Naive thymus-derived CD8-positive, alpha-beta T cell (primary cell): ENCODE measurements at places on chromosomes 1 and 21. TPM values are rescaled to one million over a fixed set of nuclear protein-coding genes. Genes with fewer than 3 reads are reported as not detected.

Gene NUDT4B
- not detected for total RNA-seq

GRCh38 chr1:98939471-98939870 is 65.2 kb downstream of the PLPPR5 start:
- DNase-seq: no peak

- no peak for DNase-seq
These were observed 143.7 kb downstream of the ST6GALNAC5 start for GRCh38 chr1:77010937-77011336.

Gene OR10K2
- not detected for total RNA-seq

DNA sequence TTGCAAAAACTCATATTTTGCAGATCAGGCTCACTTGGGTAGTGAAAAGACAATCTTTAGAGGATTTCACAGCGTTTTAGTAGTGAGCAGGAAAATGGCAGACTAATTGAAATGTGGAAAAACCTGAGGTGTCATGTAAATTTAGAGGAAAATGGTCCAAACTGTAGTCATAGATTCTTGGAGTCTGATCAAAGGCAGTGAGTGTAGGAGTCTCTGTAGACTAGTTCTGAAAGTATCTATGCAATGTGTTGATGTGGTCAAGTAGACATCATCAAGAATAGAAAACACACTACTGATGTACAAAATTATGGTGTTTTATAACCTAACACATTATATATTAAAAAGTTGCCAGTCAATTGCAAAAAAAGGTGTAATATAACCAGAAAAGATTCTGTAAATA is 143.2 kb upstream of the C1orf105 start:
- DNase-seq: no peak

DNA sequence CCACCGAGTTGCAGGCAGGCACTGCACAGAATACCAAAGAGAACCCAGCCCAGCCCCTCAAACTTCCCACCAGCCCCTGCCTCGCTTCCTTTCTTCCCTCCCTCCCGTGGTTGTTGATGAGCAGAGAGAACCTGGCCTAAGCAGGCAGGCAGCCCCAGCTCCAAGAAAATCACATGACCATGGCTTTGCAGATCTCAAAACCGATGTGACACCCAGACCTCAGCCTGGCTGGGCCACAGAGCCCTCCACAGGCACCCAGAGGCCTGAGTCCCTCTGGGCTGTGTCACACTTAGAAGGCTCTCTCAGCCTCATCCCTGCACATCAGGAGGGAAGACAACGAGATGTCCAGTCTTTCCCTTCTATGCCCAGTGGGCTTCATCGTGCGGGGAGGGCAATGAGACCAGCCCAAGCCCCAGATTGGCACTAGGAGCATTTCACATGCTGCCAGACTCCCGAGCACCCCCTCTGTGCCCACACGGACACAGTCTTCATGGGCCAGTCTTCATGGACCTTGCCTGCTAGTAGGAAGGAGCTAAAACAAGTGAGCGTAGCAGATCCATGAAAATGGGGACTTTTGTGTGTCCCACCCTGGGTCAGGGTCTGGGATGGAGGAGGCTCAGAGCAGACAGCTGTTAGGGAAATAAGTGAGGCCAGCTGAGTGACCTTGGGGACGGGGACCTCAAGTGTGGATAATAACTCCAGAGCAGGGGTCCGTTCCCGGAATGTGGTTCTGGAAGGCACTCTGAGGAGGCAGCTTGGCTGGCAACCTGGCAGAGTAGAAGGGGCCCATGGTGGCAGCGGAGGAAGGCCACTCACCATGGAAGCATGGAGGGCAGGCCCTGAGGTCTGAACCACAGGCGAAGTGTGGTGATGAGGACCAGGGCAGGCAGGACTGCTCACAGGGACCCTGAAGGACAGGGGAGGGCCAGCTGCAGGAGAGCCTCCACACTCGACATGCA is 204.4 kb upstream of the VAMP3 start:
- no peak for DNase-seq

GRCh38 chr1:70667494-70668170 is 256.6 kb downstream of the CTH start:
- no peak for DNase-seq

- DNase-seq: no peak
These were observed 35.1 kb upstream of the CCDC27 start for GRCh38 chr1:3717041-3717714.

- no peak for DNase-seq
These were observed 663.0 kb downstream of the NPHP4 start for GRCh38 chr1:5329068-5329739.

Gene UQCRH
- 148 TPM for total RNA-seq

- no peak for DNase-seq
These were observed 15.2 kb downstream of the SAMD11 start for GRCh38 chr1:938711-939489.

Gene SMYD2
- total RNA-seq: 39.5 TPM

Gene SH2D1B
- total RNA-seq: 0.19 TPM

- no peak for DNase-seq
These were observed 591 bp downstream of the MRPL37 start for GRCh38 chr1:54200519-54200997.

GRCh38 chr1:25563330-25564215 is 20.2 kb downstream of the LDLRAP1 start:
- no peak for DNase-seq
